ENCODE measurements at places on chromosomes 16 and 17. TPM values are rescaled to one million over a fixed set of nuclear protein-coding genes. Genes with fewer than 3 reads are reported as not detected.

DNA sequence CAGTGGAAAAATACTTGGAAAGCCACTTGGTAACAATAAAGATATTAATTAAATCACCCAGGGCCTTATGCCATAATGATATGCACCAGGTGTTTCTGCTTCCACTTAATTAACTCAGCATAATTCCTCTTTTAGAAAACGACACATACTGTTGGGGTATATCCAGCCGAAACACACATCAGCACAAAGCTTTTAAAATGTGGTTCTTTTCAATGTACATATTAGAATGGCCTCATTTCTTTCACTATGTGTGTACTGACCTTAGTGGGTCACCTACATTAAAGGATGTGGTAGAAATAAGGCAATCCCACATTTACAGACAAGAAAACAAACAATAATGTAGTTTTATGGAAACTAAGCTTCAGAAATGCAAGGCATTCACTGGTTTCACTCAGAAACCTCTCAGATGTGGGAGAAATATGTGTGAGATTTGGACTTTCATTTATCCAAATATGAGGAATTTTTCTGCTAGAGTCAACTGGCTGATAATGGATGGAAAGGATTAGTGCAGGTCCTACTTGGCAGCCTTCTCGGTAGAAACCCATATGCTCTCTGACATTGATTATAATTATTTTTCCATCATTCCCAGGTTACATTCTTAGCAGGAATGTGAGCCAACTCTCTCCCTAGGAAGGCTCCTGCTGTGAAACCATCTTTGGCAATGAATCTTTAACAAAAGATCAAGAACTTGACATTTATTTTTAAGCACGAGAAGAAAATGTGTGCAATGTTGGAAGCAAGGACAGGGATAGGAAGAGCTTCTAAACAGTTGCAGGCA lies 66.7 kb upstream of the DHX40 start:
- no peak for DNase-seq
- H3K4me3 ChIP-seq = no peak overlapping the region
- no peaks in the 10 kb centered on the region for H3K27me3 ChIP-seq
- H3K27ac ChIP-seq = no peak overlapping the region
- H3K36me3 ChIP-seq = no peaks in the 10 kb centered on the region

DNA sequence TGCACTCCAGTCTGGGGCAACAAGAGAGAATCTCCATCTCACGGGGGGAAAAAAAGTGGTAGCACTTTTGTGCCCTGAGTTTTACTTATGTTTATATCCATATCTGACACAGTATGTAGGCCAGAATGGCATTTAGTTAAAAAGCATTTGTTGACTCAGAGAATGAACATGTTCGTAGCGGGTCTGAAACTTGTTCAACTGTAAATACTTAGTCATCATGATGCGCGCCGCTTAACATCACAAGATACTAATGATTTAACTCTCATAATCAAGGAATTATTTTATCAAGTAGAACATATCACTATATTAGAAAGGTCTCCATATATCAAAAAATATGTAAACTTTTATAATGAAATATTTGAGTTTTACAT lies 55.3 kb upstream of the ITGA2B start:
- no peak overlapping the region for H3K4me3 ChIP-seq
- H3K27me3 ChIP-seq = no peaks in the 10 kb centered on the region
- DNase-seq = no peak
- 0 out of 2 replicates have a peak, but pooled peaks cover 3% of the 10 kb centered on the region for H3K36me3 ChIP-seq
- H3K4me1 ChIP-seq = no peaks in the 10 kb centered on the region
- no peak overlapping the region for H3K27ac ChIP-seq

DNA sequence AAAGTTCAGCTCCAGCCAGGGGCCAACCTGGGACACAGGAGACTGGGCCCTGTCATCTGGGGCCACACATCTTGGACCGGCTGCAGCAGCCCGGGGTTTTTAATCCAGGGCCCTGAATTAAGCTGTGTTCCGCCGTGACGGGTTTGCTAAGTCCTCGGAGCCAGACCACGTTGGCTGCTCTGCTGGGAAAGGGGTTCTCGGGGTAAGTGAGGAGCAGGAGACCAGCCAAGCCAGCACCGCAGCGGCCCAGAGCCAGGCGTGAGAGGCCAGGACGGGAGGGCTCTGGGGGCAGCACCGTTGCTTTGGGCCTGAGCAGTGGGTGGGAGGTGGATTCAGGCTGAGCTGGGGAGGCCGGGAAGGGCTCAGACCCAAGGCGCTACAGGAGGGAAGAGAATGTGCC lies 31.3 kb upstream of the CBX4 start:
- H3K36me3 ChIP-seq = no peaks in the 10 kb centered on the region
- H3K4me1 ChIP-seq = peaks cover 13% of the 10 kb centered on the region
- no peak overlapping the region for H3K27ac ChIP-seq

DNA sequence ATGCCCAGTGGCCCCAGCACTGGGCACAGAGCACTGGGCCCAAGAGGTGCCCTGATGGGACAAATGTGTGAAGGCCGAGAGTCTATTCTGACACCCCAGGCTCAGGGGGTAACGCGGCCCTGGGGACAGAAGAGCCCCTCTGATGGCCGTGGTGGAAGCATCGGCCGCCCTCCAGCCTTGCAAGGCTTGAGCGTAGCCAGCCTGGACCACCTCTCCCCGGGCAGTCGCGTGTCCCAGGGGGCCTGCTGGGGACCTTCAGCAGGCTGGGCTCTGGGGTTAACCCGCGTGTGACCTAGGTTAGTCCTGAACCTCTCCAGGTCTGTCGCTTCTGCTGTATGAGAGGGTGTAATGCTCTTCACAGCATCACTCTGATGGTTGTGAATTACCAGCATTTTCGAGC lies 40.8 kb downstream of the NOS2 start:
- H3K4me1 ChIP-seq = no peaks in the 10 kb centered on the region
- DNase-seq = no peak
- H3K27ac ChIP-seq = no peak overlapping the region
- H3K36me3 ChIP-seq = no peaks in the 10 kb centered on the region
- no peaks in the 10 kb centered on the region for H3K27me3 ChIP-seq

GRCh38 chr16:526181-527014 lies 1.1 kb upstream of the CAPN15 start:
- no peaks in the 10 kb centered on the region for H3K27me3 ChIP-seq
- peak overlapping the region; percentile 91 for H3K4me3 ChIP-seq
- DNase-seq = peak; percentile 90

GRCh38 chr17:7747635-7748071 lies 30.1 kb downstream of the DNAH2 start:
- H3K4me3 ChIP-seq = no peak overlapping the region
- peaks cover 6% of the 10 kb centered on the region for H3K4me1 ChIP-seq
- H3K36me3 ChIP-seq = no peaks in the 10 kb centered on the region
- no peak overlapping the region for H3K27ac ChIP-seq
- H3K27me3 ChIP-seq = no peaks in the 10 kb centered on the region

GRCh38 chr17:17971431-17972125 lies 622 bp downstream of the TOM1L2 start:
- H3K27me3 ChIP-seq = 0 out of 2 replicates have a peak, but pooled peaks cover 4% of the 10 kb centered on the region
- no peaks in the 10 kb centered on the region for H3K36me3 ChIP-seq
- no peak overlapping the region for H3K27ac ChIP-seq
- H3K4me1 ChIP-seq = peaks cover 5% of the 10 kb centered on the region
- H3K4me3 ChIP-seq = peak overlapping the region; percentile 78
- DNase-seq = no peak

DNA sequence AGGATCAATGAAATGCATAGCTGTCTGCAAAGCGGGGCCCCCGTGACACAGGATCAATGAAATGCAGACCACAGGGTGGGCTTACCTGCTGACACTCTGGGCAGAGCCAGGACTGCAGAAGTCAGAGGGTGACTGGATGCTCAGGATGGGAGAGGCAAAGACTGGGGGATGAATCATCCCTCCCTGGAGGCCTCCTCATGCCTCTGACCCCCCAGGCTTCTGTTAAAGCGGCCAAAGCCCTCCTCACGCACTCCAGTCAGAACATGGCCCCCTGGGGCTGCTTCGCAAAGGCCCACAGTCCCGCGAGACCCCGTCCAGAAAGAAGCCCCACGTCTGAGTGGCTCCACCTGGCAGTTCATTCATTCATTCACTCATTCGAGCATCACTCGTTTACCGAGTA lies 38.4 kb upstream of the FOXF1 start:
- H3K27ac ChIP-seq = no peak overlapping the region
- no peaks in the 10 kb centered on the region for H3K4me1 ChIP-seq
- H3K4me3 ChIP-seq = no peak overlapping the region
- no peaks in the 10 kb centered on the region for H3K36me3 ChIP-seq
- no peaks in the 10 kb centered on the region for H3K27me3 ChIP-seq
- DNase-seq = no peak

- H3K36me3 ChIP-seq = peaks cover 60% of the 10 kb centered on the region
- no peak for DNase-seq
- H3K27ac ChIP-seq = no peak overlapping the region
- H3K4me1 ChIP-seq = no peaks in the 10 kb centered on the region
- H3K27me3 ChIP-seq = no peaks in the 10 kb centered on the region
Measured at GRCh38 chr17:82483204-82483660, 24.7 kb downstream of the NARF start.

- H3K4me3 ChIP-seq = no peak overlapping the region
- H3K27me3 ChIP-seq = no peaks in the 10 kb centered on the region
- DNase-seq = peak; percentile 41
- peak overlapping the region; percentile 40 for H3K27ac ChIP-seq
Measured at GRCh38 chr16:67241008-67241900, 6.0 kb downstream of the FHOD1 start.

GRCh38 chr17:3911271-3912053 lies 4.8 kb downstream of the P2RX1 start:
- no peaks in the 10 kb centered on the region for H3K36me3 ChIP-seq
- H3K27me3 ChIP-seq = no peaks in the 10 kb centered on the region
- H3K4me3 ChIP-seq = peak overlapping the region; percentile 51

- DNase-seq = peak; percentile 94
- no peaks in the 10 kb centered on the region for H3K27me3 ChIP-seq
- H3K4me3 ChIP-seq = no peak overlapping the region
- H3K36me3 ChIP-seq = no peaks in the 10 kb centered on the region
- H3K27ac ChIP-seq = no peak overlapping the region
Measured at GRCh38 chr17:78529871-78530670, 47.1 kb downstream of the DNAH17 start.

DNA sequence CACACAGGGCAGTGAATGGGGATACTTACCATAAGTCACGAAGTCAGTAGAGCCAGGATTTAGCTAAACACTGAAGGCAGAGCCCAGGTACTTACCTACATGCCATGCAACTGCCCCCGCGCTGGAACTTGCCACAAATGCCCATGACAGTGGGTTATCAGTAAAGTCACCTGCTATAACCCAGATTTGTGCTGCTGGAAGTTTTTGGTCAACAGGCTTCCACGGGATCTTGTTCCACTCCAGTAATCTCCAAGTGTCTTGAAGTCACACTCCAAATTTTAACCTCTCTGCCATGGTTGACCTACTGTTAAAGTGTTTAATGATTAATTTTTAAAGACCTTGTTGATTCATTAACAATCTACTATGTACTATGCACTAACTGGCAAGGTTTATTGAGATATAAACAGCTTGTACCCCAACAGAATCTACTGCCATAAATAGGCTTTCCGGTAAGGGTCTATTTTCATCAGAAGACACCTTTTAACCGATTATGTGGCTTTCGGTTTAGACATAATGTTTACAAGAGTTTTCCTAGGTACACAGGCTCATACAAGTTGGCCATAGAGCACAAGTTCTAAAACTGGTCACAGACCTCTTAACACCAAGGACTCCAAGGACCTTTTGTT lies 6.3 kb upstream of the SLC5A11 start:
- no peaks in the 10 kb centered on the region for H3K27me3 ChIP-seq
- H3K36me3 ChIP-seq = no peaks in the 10 kb centered on the region
- no peak overlapping the region for H3K4me3 ChIP-seq
- H3K4me1 ChIP-seq = peaks cover 1% of the 10 kb centered on the region

DNA sequence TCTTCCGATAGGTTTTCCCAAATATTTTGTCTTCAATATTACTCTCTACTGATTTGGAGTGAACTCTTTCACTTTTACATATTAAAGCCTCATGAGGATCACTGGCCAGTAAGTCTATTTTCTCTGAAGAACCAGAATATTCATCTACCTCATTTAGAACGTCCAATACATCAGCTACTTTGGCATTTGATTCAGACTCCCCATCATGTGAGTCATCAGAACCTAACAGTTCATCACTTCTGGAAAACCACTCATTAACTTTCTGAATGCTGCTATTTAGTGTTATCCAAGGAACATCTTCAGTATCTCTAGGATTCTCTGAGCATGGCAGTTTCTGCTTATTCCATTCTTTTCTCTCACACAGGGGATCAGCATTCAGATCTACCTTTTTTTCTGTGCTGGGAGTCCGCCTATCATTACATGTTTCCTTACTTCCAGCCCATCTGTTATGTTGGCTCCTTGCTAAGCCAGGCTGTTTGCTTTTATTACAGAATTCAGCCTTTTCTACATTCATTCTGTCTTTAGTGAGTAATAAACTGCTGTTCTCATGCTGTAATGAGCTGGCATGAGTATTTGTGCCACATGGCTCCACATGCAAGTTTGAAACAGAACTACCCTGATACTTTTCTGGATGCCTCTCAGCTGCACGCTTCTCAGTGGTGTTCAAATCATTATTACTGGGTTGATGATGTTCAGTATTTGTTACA lies 30.9 kb downstream of the BRCA1 start:
- peaks cover 59% of the 10 kb centered on the region for H3K36me3 ChIP-seq
- H3K27me3 ChIP-seq = no peaks in the 10 kb centered on the region
- H3K4me1 ChIP-seq = no peaks in the 10 kb centered on the region

- H3K4me1 ChIP-seq = no peaks in the 10 kb centered on the region
- H3K36me3 ChIP-seq = no peaks in the 10 kb centered on the region
- H3K4me3 ChIP-seq = no peak overlapping the region
- DNase-seq = no peak
- no peaks in the 10 kb centered on the region for H3K27me3 ChIP-seq
Measured at GRCh38 chr17:59800530-59800942, 92.2 kb downstream of the TUBD1 start.

- H3K27ac ChIP-seq = no peak overlapping the region
- H3K27me3 ChIP-seq = no peaks in the 10 kb centered on the region
- H3K4me1 ChIP-seq = peaks cover 2% of the 10 kb centered on the region
- no peak for DNase-seq
- no peak overlapping the region for H3K4me3 ChIP-seq
Measured at GRCh38 chr17:19311421-19312215, 50.9 kb downstream of the B9D1 start.

PLD6 gene
- 26.0 TPM for total RNA-seq

HAGHL gene
- 8.9 TPM for total RNA-seq

MNT gene
- total RNA-seq = 10.1 TPM

TBC1D3E gene
- total RNA-seq = not detected

BCL6B gene
- 0.02 TPM for total RNA-seq

CCDC92B gene
- not detected for total RNA-seq

CHD9NB gene
- total RNA-seq = not detected

MT2A gene
- 144 TPM for total RNA-seq

ETV4 gene
- 70.4 TPM for total RNA-seq

SDR42E2 gene
- not detected for total RNA-seq

CNTNAP4 gene
- total RNA-seq = not detected

CLEC16A gene
- total RNA-seq = 11.7 TPM

KRT31 gene
- 0.08 TPM for total RNA-seq
